Inflammatory macrophage treated with lipopolysaccharide for 1 hour (primary cell): ENCODE measurements at places on chromosomes 7 and 10.

DNA sequence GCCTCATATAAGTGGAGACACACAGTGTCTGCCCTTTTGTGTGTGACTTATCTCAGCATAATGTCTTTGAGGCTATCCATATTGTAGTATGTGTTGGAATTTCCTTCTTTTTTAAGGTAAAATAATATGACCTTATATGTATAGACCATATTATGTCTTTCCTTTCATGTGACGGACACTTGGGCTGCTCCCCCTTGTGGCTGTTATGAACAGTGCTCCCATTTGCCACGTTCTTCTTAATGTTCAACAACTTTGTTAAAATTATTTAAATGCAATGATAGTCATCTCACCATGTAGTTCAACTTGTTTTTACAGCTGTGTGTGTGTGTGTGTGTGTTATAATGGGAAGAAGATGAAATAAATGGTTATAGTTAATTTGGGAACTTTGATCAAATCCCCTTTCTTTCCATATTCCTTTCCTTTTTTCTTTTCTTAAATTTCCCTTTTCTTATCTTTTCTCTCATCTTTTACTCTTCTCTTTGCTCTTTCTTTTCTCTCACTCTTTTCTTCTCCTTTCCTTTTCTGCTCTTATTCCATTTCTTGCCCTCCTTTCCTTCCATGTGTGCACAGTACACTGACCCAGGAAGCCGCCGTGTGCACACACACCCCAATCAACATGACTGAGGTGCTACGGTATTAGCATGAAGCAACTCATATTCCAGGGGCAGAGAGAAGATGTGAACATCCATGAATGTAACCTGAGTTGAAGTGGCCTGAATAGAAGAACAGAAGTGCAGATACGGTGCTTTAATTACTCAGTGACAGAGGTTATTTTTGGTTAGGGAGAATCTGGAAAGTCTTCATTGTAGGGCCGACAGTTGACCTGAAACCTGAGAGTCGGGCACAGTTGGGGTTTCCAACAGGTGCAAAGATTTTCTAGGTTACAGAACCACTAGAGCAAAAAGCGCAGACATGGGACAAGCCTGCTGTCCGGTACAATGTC lies 596.6 kb downstream of the SDK1 start:
- DNase-seq = no peak

- DNase-seq = no peak
These were observed 22.3 kb downstream of the ZNF783 start for GRCh38 chr7:149284343-149284742.

- DNase-seq = no peak
These were observed 761 bp downstream of the KCTD7 start for GRCh38 chr7:66629222-66630062.

GRCh38 chr7:77738871-77739270 lies 42.6 kb downstream of the RSBN1L start:
- DNase-seq = no peak

DNA sequence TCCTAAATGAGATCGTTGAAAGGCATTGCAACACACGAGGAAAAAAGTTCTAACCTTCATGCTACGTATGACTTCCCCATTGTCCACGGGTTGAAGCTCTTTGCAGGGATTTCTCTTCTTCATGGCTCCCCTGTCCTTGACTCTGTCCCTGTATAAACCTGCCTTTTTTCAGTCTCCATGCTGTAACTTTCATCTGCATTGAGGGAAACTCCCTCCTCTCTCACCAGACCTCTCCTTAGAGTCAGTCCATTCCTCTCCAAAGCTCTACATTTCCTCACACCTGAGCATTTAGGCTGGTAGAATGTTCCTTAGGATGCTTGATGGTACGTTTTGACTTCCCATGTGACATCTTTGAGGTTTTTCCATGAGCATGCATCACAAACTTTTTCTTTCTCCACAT lies 134.2 kb upstream of the FAM171A1 start:
- DNase-seq = no peak

DNA sequence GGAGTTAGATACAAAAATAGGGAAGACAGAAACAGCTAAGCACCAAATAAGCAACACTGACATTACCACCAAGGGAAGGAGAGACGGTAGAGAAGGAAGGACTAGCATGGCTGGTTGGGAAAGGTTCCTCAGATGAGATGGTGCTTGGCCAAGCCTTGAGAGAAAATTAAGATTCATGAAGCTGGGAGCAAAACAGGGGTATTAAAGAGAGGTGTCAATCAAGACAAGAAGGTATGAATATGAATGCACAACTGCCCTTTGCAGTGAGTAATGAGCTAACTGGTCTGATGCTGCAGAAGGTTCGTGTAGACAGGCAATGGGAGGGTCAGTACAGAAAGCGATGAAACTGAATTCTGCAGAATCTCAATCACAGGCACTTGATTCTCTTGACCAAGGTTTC lies 67.7 kb downstream of the SLC37A3 start:
- no peak for DNase-seq

DNA sequence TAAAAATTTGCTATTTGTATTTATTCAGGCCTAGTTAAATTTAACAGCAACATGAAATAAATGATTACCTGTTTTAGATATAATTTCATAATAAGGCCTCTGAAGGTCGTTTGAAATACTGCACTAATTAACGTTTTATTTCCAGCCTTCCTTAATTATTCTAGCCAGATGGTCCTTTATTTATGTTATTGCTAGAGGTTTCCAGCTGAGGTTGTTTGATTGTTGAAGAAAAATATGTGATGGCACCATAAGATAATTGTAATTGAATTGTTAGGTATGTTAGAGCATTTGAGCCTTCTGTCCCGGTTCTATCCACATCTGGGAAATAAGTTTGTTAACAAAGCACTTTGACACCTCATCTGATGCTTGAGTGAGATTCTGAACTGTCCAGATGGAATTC lies 556.1 kb downstream of the ATRNL1 start:
- DNase-seq = no peak

DNA sequence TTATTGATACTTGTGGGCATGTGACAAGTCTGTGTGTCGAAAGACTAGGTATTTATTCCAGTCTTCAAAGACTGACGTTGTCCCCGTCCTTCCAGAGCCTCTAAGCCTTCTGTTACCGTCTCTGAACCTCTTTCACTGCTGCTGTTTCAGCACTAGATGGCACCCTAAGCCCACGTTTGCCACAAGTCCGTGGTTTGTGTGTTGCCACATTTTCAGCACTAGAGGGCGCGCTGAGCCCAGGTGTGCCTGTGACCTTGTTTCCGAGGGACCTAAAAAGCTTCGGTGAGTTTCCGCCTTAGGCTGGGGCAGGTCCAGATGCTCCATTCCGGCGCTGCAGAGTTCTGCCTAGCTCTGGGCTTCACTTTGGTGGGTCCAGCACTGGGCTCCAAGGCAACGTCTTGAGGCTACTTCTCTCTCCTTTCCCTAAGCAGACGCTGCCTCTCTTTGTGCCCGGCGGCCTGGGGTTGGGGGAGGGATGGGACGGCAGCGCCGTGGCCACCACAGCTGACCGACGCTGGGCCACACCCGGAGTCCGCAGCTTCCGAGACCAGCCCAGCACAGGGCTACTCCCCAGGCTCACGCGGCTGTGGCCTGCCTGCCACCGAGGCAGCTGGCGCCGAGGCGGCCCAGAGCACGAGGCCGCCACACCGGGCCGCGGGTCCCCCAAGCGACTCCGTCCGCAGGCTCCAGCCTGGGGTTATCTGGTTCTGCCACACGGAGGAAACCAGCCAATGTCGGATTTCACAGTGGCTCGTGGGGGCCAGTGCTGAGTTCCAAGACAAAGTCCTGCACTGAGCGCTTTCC lies 520.2 kb downstream of the REEP3 start:
- DNase-seq = peak; percentile 60

DNA sequence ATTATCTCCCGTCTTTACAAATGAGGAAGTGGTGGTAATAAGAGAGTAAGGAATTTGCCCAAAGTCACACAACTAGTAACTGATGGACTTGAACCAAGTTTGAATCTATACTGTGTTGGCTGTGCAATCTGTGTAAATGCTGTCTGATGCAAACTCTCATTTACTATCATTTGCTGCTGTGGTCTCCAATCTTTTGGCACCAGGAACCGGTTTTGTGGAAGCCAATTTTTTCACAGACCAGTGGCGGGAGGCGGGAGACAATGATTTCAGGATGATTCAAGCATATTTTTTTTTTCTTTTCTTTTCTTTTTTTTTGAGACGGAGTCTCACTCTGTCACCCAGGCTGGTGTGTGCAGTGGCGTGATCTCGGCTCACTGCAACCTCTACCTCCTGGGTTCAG lies 450.0 kb upstream of the FZD8 start:
- no peak for DNase-seq

- no peak for DNase-seq
These were observed at the start of gene FAM131B for GRCh38 chr7:143362131-143363015. FAM131B (minus strand) TSS chr7:143362713; CDS start chr7:143362603, 110 bp downstream.

- no peak for DNase-seq
These were observed 27.7 kb downstream of the TDRD1 start for GRCh38 chr10:114206902-114207301.

- no peak for DNase-seq
These were observed 90.3 kb downstream of the FAM13C start for GRCh38 chr10:59272061-59272460.

- no peak for DNase-seq
These were observed 88.6 kb downstream of the RNLS start for GRCh38 chr10:88494537-88494936.
